ENCODE measurements at places on chromosomes 6 and 20.

DNA sequence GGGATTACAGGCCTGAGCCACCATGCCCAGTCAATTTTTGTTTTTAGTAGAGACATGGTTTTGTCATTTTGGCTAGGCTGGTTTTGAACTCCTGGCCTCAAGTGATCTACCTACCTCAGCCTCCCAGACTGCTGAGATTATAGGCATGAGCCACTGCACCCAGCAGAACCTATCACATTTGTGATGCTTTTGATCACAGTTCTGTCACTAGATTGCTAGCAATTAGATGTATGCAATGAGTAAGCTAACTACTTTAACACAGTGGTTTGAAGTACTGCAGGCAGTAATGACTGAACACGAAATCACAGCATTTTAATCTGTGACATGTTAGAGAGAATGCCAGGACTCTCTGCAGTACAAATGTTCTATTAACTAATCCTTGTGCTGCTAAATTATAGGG is 19.6 kb upstream of the SAMHD1 start:
- no peak for DNase-seq

DNA sequence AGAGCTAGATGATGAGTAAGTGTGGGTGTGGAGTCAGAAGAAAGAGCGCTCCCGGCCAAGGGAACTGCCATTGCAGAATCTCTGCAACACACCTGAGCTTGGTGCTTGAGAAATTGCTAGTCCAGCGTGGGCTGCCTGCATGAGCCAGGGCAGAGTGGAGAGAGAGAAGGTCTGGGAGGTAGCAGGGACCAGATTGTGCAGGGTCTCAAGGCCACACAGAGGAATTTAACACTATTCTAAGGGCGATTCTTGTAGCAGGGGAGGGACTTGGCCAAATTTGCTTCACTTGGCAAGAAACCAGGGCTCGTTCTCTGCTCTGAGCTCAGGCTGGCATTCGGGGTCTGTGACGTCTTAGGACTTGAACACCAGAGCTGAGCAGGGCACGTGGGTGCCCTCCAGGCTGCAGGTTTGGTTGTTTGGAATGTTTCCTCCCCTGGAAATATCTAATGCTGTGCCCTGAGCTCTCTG is 53.5 kb downstream of the BCAS4 start:
- DNase-seq = no peak

GRCh38 chr6:119495230-119495683 is 145.7 kb upstream of the MAN1A1 start:
- DNase-seq = no peak

DNA sequence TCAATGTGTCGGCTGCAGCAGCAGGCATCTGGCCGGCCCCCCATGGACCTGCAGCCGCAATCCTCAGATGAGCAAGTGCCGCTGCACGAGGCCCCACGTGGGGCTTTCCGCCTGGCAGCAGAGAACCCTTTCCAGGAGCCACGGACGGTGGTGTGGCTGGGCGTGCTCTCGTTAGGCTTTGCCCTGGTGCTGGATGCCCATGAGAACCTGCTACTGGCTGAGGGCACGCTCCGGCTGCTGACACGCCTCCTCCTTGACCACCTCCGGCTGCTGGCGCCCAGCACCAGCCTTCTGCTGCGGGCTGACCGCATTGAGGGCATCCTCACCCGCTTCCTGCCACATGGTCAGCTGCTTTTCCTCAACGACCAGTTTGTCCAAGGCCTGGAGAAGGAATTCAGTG is 3.5 kb downstream of the AP5S1 start:
- DNase-seq = no peak

DNA sequence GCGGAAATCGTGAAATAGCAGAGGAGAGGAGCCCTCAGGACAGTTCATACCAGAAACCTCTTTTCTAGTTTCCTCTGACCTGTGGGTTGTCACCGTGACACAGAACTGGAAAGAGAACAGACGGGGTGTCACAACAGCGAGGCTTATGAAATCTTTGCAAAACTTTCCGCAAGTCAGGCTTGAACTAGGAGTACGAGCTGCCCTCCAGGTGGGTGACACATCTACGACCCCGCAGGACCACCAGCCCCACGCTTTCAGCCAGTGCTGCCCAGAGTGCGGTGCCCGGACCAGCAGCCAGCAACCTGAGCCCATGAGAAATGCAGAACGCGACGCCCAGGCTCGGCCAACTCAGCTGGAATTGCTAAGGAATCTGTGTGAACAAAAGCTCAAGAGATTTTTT is 30.8 kb downstream of the WRNIP1 start:
- DNase-seq = no peak

GRCh38 chr6:124793398-124793797 is 168.8 kb upstream of the RNF217 start:
- no peak for DNase-seq

DNA sequence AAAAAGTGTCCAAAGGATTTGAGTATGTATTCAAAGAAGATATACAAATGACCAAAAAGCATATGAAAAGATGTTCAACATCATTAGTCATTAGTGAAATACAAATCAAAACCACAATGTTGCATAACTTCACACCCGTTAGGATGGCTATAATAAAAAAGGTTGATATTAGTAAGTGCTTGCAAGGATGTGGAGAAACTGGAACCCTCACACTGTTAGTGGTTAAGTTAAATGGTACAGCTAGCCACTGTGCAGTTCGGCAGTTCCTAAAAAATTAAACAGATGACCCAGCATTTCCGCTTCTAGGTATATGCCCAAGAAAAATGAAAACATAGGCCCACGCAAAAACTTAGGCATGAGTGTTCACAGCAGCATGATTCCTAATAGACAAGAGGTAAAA is 38.6 kb downstream of the IBTK start:
- DNase-seq = no peak

DNA sequence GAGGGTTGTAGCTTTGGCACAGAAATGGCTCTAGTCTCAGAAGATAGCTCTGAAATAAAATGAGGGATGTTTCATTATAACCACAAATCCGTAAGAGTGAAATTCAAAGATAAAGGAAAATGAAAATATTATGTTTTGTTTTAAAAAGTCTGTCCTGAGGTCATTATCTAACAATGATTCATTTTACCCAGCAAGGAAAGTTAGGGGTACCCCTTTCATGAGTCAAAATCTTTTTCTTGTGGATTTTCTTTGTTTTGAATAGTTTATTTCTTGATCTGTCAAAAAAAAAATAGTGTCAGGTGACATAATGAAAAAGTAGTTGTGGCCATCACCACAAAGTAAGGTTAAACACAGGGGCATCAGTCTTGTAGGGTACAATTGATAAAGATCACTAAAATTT is 59.7 kb upstream of the MYB start:
- DNase-seq = no peak

DNA sequence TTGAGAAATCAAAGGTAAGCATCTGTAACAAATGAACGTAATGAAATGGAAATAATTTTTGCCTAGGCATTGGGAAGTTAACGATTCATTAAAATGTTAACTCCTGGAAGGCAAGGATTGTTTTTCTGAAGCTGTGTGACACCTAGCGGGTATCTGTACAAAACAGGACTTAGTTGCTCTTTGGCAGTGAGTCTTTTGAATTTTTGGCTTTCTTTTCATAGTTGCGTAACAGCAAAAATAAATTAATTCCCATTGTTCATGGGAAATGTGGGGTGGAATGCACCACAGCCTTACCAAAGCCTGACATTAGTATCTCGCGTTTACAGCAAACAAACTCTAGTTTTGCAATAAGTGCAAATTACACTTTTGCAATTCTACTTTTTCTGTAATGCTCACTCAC is 92.7 kb upstream of the DTNBP1 start:
- no peak for DNase-seq

DNA sequence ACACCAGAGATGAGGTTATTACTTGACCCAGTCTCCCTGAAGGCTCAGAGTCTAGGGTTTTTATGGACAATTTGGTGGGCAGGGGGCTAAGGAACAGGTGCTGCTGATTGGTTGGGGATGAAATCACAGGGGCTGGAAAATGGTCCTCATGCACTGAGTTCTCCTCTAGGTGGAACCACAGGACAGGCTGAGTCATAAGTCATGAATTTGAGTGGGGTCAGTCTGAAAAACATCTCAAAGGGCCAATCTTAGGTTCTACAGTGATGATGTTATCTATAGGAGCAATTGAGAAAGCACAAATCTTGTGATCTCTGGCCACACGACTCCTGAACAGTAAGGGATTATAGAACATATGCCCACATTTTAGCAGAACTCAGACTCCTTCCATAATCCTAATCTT is 5.9 kb upstream of the MRS2 start:
- DNase-seq = no peak

- DNase-seq = no peak
Observed at GRCh38 chr6:163253556-163254213, 160.8 kb upstream of the QKI start.

DNA sequence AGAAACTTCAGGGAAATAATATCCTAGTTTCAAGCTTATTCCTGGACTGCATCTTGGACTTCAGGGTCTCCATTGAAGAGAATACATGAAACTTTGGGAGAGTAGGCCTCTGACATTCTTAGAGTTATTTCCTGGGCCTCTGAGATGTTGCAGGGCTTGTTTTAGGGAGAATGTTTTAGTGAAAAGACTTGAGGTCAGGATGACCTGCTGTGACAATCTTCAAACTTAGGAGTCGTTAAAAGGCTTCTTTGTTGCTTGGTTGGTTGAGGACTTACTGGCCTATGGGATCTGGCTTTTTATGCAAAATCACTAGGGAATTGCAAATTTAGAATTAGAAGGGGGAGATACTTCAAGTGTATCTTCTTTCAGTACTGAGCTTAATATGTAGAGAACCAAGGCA is 613.2 kb upstream of the FLRT3 start:
- no peak for DNase-seq

DNA sequence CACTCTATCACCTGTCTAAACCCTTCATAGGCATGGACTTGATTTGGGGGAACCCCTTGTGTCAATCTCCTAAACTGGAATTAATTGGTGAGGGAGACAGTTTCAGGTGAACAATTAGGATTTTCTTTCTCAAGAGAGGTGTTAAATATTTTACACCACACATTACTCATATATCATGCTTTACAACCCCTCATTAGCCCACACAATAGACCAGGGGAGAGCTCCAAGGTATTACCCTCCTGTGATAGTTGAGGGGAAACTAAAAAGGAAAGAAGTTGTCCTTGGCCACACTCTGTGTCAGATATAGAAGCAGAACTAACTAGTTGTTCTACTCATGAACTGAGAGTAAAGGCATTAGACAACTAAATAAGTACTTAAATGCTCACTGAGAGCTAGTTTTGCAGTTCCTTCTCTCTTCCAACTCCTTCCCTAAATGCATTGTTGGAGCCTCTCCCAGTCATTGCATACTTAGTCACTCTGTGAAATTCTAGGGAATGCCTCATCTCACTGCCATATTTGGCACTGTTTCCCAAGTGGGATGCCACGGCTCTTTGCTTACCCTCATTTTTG is 183.7 kb upstream of the CEP162 start:
- no peak for DNase-seq

- no peak for DNase-seq
Observed at GRCh38 chr20:48626226-48626937, 201.4 kb downstream of the PREX1 start.

- no peak for DNase-seq
Observed at GRCh38 chr20:46000262-46000996, 8.3 kb upstream of the MMP9 start.

DNA sequence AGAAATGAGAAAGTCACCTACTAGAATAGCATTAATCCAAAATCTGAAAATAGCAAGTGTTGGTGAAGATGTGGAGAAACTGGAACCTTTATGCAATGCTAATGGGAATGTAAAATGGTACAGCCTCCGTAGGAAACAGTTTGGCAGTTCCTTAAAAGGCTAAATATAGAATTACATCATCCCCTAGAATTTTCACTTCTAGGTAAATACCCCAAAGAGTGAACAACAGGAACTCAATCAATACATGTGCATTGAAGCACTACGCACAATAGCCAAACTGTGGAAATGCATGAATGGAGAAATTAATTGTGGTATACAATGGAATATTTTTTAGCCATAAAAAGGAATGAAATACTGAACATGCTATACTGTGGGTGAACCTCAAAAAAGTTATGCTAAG is 982.0 kb upstream of the FLRT3 start:
- DNase-seq = no peak

- no peak for DNase-seq
Observed at GRCh38 chr6:132725947-132726607, 12.2 kb upstream of the VNN1 start.

DNA sequence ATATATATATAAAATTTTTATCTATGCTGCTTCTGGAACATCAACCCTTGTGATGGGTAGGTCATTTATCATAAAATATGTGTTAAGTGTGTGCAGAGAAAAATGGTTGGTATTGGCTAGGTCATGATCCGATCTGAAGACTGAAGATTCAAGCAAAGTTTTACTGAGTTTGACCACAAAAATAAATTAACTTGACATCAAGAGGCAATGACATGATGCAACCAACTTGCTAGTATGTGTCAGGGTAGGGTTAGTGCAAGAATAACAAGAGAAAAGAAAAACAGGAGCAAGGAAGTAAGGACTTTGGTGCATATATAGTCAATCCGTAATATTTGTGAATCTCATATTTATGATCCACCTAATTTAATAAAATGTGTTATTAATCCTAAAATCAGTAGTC is 1202.0 kb upstream of the ADGRB3 start:
- no peak for DNase-seq

DNA sequence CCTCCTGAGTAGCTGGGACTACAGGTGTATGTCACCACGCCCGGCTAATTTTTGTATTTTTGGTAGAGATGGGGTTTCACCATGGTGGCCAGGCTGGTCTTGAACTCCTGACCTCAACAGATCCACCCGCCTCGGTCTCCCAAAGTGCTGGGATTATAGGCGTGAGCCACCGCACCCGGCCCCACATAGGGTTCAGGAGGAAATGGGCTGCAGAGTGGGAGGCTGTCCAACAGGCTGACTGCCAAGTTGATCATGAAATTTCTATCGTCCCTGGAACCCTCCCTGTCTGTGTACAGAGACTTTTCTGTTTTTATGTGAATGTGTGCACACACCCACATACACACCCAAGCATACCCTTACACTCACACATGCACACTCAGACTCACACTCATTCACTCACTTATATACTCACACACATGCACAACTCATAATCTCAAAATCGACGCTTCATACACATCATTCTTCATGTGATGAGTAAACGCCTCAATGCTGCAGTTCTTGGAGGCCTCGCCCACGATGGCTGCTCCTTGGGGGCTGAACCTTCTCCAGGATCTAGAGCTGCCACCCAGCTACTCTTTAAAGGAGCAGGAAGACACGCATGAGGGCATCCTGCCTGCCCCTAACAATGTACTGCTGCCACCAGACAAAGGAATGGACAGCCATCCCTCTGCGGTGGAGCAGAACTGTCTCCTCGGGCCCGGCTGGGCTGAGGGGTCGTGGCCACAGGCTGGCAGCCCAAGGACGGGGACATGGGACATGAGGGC is 35.6 kb downstream of the SUN5 start:
- DNase-seq = peak; percentile 7
